ENCODE measurements at places on chromosomes 5 and 9. TPM values are rescaled to one million over a fixed set of nuclear protein-coding genes. Genes with fewer than 3 reads are reported as not detected.
A peak's percentile ranks its signal among the peaks of the same experiment; 100 is the strongest.

Gene TOR2A
- 6.8 TPM for total RNA-seq

Gene LCN9
- not detected for total RNA-seq

Gene IFNA13
- total RNA-seq, result not detected

Gene PCDHGC5
- total RNA-seq, result 3.8 TPM

Gene KCNV2
- total RNA-seq, result not detected

Gene CATSPER3
- total RNA-seq, result 0.80 TPM

Gene CD14
- 107 TPM for total RNA-seq

Gene C5orf63
- total RNA-seq, result 8.9 TPM

Gene RASGRF2
- total RNA-seq, result 63.8 TPM

Gene NAA35
- 25.1 TPM for total RNA-seq

DNA sequence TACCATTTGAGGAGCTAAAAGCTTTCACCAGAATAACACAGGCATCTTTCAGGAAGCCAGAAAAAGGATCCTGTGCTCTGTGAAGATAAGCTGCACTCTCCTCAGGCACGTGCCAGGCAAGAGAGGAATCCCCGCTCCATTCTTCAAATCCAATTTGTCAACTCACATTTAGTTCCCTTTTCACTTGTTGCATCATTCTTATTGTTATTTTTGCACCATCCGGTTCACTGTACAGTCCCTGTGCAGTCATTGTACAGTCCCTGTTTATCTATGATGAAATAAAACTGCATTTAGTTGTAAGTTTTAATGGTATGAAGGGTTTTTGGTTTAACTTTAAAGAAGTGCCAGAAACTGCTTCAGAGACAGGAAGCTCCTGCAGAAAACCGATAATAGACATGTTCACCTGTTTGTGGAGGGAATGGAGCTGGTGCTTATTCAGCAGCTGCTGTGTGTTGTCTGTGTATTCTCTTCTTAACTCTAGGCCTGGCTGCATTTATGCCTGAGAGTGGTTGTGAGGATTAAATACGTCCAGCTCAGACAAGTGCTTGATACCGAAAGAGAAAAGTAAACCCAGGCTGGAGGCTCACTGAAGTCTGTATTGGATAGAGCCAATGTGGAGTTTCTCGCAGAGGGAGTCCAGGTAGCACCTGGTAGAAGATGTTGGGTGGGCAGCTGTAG is 22.4 kb downstream of the IFNW1 start:
- no peak for DNase-seq

DNA sequence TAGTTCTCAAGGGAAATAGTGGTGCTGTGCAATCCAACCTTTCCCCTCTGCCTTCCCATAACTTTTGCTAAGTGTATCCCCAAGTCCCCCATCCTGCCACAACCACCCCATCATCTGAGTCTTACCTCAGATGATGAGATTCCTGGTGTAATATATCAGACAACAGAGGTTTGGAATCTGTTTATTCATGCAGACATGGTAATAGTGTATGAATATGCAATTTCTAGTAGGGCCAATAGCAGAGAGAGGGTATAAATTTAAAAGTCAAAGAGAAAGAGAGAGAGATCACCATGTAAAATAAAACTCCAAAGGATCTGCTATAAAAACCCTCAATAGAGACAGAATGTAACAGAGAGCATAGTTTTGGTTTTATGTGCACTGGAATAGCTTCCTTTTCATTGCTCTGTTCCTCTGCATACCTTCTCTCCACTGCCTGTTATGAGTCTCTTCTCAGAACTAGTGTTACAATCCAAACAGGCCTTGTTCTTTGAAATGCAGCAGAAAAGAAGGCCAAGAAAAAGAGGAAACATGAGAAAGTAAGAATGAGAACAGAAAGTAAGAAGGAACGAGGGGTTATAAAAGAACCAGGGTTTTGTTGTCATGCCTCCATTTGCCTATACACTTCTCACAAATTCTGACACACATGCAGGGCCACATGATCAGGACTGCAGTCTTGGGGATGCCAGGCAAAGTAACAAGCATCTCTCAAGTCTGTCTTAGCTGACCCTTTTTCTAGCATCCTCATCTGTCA is 278.0 kb downstream of the CETN3 start:
- no peak for DNase-seq

GRCh38 chr9:84620338-84620737 is 49.2 kb upstream of the NTRK2 start:
- no peak for DNase-seq

GRCh38 chr9:1717882-1718281 is 297.3 kb upstream of the SMARCA2 start:
- no peak for DNase-seq

GRCh38 chr9:95499847-95500246 is 16.9 kb downstream of the PTCH1 start:
- no peak for DNase-seq

DNA sequence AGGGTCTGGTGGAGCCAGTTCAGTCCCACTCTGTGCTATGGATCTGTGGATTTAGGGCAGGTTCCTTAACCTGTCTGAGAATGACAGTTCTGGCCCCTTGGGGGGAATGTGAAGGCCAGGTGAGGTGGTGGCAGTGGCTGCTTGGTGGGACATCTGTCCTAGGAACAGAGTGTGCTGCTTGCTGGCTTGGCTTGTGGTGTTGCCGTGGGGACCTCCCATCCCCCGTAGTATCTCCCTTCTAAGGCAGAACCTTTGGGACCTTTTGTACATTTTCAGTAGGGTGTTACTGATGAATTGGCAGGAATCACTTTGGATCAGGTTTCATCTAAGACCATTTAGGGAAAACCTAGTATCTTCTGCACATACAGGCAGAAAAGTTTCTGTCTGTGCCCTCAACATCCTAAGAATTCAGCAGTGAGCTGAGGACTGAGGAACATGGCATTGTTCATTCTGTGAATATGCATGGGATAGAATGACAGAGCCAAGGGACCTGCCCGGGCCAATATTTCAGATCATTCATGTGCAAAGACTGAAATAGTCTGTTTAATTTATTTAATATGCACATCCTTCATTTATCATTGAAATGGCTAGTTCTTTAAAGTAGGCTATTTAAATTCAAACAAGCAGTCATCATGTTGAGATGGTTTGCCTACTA is 64.6 kb downstream of the WNK2 start:
- DNase-seq, result no peak

DNA sequence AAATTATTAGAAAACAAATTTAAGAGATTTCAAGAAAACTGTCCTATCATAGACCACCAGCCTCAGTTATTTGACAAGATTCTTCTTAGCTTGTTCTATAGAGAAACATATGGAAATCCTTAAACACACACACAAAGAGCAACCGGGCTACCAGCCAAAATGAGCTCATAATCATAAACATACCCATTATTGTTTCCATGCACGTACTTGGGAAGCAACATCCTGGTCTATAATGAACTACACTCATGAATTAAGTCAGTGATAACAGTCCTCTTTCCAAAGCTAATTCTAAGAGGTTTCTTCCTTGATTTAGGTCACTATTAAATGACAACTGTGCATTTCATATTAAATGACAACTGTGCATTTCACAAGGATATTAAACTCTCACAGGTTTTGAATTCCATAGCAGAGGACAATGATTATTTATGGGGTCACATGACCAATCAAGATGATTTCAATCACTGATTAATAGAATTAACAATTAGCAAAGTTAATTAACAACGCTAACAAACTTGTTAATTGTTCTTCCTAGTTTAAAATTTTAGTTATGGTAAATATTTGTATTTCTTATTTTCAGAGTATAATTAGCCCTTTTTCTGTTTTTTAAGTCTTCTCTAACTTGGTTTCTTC is 77.0 kb downstream of the OXCT1 start:
- no peak for DNase-seq

- DNase-seq, result no peak
These were observed 33.3 kb downstream of the PARP8 start for GRCh38 chr5:50699737-50700136.

GRCh38 chr5:87210743-87211142 is 56.9 kb upstream of the RASA1 start:
- no peak for DNase-seq

GRCh38 chr9:33466565-33467495 is 6.9 kb downstream of the NOL6 start:
- peak; percentile 81 for DNase-seq

GRCh38 chr9:33202552-33203201 is 35.5 kb upstream of the B4GALT1 start:
- peak; percentile 77 for DNase-seq

- no peak for DNase-seq
These were observed 47.2 kb downstream of the ARHGEF28 start for GRCh38 chr5:73673161-73673591.

DNA sequence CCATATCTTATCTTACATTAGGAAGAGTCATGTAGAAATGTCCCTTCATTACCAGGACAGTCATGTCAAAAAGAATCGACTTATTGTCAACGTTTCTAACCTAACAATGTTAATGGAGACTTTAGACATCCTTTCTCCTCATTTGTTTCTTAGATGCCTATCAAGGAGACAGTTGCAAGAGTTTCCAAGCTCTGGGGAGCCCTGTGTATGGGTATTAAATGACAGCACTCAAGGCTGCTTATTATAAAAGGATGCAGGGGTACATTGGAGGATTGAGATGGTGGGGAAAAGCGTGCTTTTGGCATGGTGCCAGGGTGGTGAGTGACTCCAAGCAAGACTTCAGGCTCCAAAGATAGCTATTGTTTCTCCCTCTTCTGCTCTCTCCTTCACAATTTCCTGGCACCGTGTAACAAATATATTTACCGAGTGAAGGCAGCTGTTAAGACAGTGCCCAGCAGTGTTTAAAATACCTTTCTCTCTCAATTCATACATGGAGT is 461.3 kb upstream of the CLINT1 start:
- DNase-seq, result no peak

DNA sequence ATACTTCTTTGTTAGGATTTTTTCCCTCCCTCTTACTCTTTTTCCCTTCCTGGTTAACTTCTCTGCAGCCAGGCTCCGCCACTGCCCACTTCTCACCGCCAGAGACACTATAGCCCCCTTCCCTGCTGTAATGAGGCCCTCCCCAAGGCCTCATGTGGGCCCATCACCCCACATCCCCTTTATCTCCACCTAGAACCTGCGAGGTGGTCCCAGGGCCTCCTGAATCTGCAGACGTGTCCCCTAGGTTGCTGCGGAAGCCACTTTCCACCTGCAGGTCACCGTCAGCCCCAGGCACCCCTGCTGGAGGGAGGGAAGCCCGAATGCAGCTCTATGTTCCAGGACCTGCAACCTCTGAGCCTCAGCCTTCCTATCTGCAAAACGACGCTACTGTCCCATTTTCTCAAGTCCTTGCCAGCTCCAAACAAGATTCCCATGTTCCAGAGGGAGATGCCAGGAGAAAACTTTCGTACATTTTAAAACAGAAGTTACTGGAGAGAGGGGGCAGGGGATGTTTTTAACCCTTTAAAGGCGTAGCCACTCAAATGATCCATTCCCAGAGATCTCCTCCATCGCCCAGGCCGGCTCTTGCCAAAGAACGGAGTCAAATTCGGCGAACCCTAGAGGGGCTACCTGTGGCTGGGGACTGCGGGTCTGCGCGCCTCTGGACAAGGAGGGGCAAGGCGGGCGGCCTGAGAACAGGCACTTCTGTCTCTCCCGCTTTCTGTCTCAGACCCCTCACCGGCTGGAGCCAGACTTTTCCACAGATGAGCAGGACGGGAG is 929 bp downstream of the SH3PXD2B start:
- DNase-seq, result no peak

DNA sequence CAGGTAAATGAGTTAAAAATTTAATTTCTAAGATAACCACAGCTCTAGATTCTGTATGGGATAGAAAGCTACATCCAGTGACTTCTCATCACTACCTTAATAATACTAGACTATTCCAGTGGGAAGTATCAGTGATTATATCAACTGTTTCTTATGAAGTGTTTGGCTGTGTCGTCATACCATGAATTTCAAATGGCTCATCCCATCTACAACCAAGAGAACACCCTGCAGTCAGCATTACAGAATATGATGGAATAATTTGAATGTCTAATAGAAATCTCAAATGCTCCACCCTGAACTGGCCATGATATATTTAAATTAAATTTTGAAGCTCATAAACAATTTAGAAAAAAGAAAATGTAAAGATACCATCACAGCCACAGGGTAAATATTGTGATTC is 245.0 kb downstream of the ADAMTSL1 start:
- no peak for DNase-seq

- no peak for DNase-seq
These were observed 95.3 kb upstream of the ITGA2 start for GRCh38 chr5:52893863-52894262.

All from sciatic nerve (tissue), 2 donors.